ENCODE measurements at places on chromosomes 11 and 22. TPM values are rescaled to one million over a fixed set of nuclear protein-coding genes. Genes with fewer than 3 reads are reported as not detected.

ARHGAP20 gene
- 0.17 TPM for total RNA-seq

PLCB3 gene
- 50.6 TPM for total RNA-seq

PRG3 gene
- total RNA-seq: not detected

- DNase-seq: peak; percentile 31
Observed at GRCh38 chr11:85627332-85627997, at the start of gene DLG2. DLG2 (minus strand) TSS chr11:85627344.

- DNase-seq: no peak
Observed at GRCh38 chr22:32932176-32932575, 126.0 kb downstream of the SYN3 start.

- peak; percentile 10 for DNase-seq
Observed at GRCh38 chr22:24706054-24706453, 68.5 kb downstream of the PIWIL3 start.

DNA sequence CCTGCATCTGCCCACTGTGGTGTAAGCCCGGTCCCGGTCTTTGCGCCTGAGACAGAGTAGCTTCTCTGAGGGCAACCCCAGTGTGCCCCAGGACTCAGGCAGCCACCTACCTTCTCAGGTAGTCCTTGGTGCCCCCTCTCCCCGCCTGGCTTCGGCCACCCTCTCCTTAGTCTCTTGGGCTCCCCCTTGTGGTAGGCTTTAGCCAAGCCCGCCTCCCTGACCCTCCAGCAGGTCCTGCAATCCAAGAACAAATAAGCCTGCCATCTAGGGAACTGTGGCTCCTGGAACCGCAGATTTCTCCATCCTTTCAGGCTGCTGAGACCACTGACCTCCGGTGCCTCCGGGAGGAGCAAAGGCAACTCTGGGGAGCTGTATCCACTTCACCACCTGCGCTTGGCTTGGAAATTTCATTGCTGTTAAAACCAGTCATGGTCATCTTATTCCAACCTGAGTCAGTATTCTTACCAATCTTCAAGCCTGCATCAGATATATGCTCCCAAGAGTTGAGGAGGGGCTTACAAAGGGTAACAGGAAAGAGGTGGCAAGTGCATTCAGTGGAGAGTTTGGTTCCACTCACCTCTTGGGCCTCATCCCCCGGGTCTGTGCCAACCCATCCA, 52.8 kb upstream of the TENM4 start:
- DNase-seq: peak; percentile 74

Data from HT1080 (cell line).